ENCODE measurements at places on chromosomes 2 and 18. TPM values are rescaled to one million over a fixed set of nuclear protein-coding genes. Genes with fewer than 3 reads are reported as not detected.

GRCh38 chr2:102181919-102182635 lies 4.7 kb upstream of the IL1RL2 start:
- no peaks in the 10 kb centered on the region for H3K36me3 ChIP-seq
- DNase-seq = no peak
- H3K27ac ChIP-seq = no peak overlapping the region
- no peak overlapping the region for H3K4me3 ChIP-seq
- no peaks in the 10 kb centered on the region for H3K27me3 ChIP-seq

Gene C2orf78
- not detected for total RNA-seq

- no peaks in the 10 kb centered on the region for H3K4me1 ChIP-seq
- no peak for DNase-seq
- H3K27me3 ChIP-seq = no peaks in the 10 kb centered on the region
- H3K36me3 ChIP-seq = no peaks in the 10 kb centered on the region
Measured at GRCh38 chr2:121049131-121049530, 235.9 kb downstream of the TFCP2L1 start.

- no peak overlapping the region for H3K4me3 ChIP-seq
- H3K27ac ChIP-seq = no peak overlapping the region
- peak; percentile 26 for DNase-seq
- H3K4me1 ChIP-seq = no peaks in the 10 kb centered on the region
- no peaks in the 10 kb centered on the region for H3K27me3 ChIP-seq
Measured at GRCh38 chr2:132645722-132646539, 24.1 kb downstream of the LYPD1 start.

DNA sequence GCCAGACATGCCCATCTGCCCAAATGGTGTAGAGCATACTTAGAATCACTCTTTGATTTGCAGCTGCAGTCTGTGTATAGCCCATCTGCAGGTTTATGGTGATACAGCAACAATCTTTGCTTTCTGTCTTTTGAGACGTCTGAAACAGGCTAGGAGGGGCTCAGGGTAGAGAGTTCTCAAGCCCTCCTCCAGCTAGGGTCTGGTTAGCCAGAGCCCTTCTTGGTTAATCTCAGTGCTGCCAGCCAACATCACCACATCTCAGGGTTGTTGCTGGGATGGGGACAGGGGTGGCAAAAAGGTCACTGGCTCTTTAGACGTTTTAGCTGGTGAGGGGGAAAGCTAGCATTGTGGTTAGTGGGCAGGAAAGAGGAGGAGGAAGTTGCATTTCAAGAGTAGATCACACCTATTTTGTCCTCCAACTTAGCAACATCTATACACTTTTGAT lies 136.6 kb upstream of the ACAA2 start:
- H3K36me3 ChIP-seq = no peaks in the 10 kb centered on the region
- H3K4me3 ChIP-seq = no peak overlapping the region
- no peaks in the 10 kb centered on the region for H3K27me3 ChIP-seq
- no peak overlapping the region for H3K27ac ChIP-seq
- H3K4me1 ChIP-seq = no peaks in the 10 kb centered on the region

- H3K27me3 ChIP-seq = no peaks in the 10 kb centered on the region
- no peaks in the 10 kb centered on the region for H3K36me3 ChIP-seq
- H3K4me3 ChIP-seq = no peak overlapping the region
- no peaks in the 10 kb centered on the region for H3K4me1 ChIP-seq
- H3K27ac ChIP-seq = no peak overlapping the region
- no peak for DNase-seq
Measured at GRCh38 chr2:239025096-239025801, 177.4 kb downstream of the TWIST2 start.

GRCh38 chr2:157789256-157789655 lies 86.9 kb downstream of the ACVR1 start:
- no peaks in the 10 kb centered on the region for H3K36me3 ChIP-seq
- H3K27ac ChIP-seq = peak overlapping the region; percentile 43
- H3K4me1 ChIP-seq = peaks cover 3% of the 10 kb centered on the region
- H3K4me3 ChIP-seq = no peak overlapping the region

DNA sequence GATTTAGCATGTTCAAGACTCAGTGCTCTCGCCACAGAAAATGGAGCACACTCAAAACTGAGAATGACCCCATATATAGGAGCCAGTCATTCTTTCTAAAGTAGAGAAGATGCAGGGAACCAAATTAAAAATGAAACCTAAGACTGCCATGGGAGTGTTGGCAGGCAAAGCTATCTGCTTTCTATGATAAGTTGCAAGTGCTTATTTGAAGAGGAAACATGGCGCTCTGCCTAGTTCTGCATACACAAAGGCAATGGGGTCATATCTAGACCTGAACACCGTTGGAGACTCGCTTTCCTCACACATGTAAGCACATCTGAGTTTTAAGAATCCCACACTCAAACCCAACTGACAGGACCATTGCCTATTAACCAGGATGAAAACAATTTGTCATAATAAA lies 292.5 kb downstream of the ALK start:
- H3K36me3 ChIP-seq = no peaks in the 10 kb centered on the region
- no peak for DNase-seq
- no peak overlapping the region for H3K4me3 ChIP-seq
- no peaks in the 10 kb centered on the region for H3K27me3 ChIP-seq
- H3K4me1 ChIP-seq = no peaks in the 10 kb centered on the region
- H3K27ac ChIP-seq = no peak overlapping the region
